Activated CD4-positive, alpha-beta T cell treated with anti-CD3 and anti-CD28 coated beads, Interleukin-2, amount 10 ng/mL, durations not matched to agents 7 days and 5 days (primary cell): ENCODE measurements at places on chromosomes 4 and X.

- no peak for DNase-seq
Observed at GRCh38 chr4:77010841-77011354, 61.3 kb downstream of the SEPTIN11 start.

DNA sequence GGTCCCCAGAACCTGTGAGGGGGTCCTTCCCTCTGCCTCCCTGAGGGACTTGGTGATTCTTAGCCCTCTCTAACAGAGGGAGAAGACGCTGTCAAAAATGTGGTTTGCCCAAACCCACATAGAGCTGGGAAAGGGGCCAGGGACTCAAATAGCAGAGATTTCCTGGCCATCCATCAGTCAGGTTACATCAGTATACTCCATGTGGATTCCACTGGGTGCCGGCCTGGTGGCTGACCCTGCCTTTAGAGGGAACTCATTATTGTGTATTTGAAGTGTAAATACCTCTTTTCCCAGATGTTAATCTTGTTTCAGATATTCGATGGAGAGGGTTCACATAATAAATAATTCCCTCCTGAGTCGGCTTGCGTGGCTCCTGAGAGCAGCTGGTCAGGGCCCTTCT, 130.3 kb downstream of the TBL1X start:
- no peak for DNase-seq

DNA sequence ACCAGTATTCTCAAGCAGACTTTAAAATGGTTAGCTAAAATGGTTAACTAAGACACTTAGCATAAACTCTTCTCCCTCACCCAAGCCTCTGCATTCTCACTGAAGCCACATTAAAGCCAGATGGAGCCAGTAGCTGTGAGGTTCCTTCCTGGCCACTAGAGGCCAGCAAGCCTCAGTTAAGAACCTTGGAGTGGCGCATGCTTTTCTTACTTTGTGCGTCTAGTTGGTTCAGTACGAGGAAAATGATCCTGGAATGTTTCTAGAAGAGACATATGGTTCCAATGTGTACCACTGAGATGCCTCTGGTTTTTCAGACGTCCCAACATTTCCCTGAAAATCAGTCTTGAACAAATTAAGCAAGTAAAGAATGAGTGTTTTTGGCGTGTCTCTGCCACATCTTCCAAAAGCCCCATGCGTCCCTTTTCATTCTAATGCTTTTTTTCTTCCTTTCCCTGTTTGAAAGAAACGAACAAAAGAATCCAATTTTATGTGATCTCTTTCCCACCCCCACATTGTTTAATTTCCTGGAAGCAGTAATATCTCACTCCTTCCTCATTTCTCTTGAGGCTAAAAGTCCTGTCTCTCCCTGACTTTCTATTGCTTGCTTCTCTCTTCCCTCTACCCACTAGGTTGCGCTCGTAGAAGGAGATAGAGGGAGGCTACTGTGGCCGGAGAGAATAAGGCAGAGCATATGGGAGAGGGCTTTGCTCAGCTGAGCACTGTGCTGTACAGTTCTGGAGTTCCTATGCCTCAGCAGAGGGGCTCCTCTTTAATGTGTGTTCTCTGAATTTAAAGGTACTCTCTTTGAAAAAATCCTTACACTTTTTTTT, 82.9 kb upstream of the TAB3 start:
- peak; percentile 22 for DNase-seq

GRCh38 chr4:6986072-6986780, 56.9 kb upstream of the TADA2B start:
- DNase-seq = no peak

GRCh38 chr4:46975812-46976553, 17.4 kb downstream of the GABRA4 start:
- DNase-seq = no peak

GRCh38 chr4:46329118-46329976, 60.6 kb downstream of the GABRA2 start:
- no peak for DNase-seq
